ENCODE measurements at places on chromosomes 7 and 10.
A peak's percentile ranks its signal among the peaks of the same experiment; 100 is the strongest.

GRCh38 chr10:104711302-104711721 lies 70.2 kb downstream of the SORCS3 start:
- no peak for DNase-seq

DNA sequence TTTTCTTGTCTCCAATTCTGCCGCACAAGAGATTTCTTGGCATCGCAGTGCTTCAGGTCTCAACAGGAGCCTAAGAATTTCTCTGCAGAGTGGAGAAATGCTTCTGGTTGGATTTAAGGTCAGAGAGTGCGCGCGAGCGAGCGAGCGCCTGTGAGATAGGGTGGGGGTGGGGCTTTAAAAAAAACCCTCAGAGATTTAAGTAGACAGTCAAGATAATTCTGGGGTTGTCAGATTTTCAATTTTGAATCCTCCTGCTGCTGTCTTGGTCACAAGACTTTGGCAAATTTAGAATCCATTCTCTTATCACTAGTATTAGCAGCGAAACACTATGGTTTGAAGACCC lies 49.7 kb downstream of the CPEB3 start:
- DNase-seq = no peak

GRCh38 chr10:90314718-90315117 lies 543.1 kb downstream of the HTR7 start:
- no peak for DNase-seq

DNA sequence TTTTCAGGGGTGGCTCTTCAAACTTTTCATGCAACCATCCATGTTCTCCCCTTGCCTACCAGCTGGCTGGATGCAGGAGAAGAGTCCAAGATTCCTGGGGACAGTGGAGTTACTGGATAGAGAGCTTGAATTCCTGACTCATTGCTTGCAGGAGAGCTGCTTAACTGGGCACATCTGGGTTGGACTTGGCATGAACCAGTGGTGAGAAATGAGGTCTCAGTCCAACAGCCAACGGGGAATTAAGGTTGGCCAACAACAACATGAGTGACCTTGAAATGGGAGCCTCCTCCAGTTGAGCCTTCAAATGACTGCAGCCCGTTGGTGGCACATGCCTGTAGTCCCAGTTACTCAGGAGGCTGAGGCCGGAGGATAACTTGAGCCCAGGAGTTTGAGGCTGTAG lies 58.1 kb upstream of the OPN4 start:
- DNase-seq = no peak

DNA sequence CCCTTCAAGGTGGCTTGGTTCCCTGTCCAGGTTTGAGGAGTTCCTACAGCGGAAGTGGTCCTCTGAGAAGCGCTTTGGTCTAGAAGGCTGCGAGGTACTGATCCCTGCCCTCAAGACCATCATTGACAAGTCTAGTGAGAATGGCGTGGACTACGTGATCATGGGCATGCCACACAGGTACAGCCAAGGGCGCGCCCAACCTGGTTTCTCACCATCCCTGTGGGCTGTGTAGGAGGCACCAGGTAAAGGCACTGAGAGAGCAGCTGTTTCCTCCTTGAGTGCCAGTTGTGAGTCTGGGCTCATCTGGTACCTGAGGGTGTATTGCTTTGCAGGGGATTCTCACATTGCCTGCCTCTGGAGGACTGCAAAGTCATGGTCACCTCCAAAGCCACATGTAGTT lies 68.0 kb downstream of the OGDH start:
- no peak for DNase-seq

- DNase-seq = no peak
Measured at GRCh38 chr10:7480742-7481367, 70.0 kb upstream of the SFMBT2 start.

DNA sequence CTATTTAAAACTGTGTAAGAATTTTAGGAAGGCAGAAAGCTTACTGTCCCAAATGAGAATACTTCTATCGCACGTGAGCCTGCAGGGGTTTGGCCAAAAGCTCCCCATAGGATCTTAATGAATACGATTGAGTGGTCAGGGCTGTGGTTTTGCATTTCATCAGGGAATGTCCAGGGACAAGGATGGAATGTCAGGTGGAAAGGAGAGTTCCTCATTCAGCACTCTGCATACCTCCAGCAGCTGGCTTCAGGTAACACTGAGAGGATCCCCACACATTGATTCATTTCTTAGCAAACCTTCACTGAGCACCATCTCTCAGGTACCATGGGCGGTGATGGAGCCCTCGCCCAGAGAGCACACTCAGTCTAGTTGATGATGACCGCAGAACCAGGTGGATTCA lies 27.2 kb downstream of the ANK3 start:
- DNase-seq = no peak

GRCh38 chr10:4194231-4194630 lies 409.2 kb upstream of the KLF6 start:
- peak; percentile 2 for DNase-seq

- DNase-seq = no peak
Measured at GRCh38 chr7:82122275-82122674, 321.3 kb downstream of the CACNA2D1 start.

- DNase-seq = no peak
Measured at GRCh38 chr10:16954280-16955030, 137.2 kb upstream of the RSU1 start.
